ENCODE measurements at places on chromosomes 13 and 19. TPM values are rescaled to one million over a fixed set of nuclear protein-coding genes. Genes with fewer than 3 reads are reported as not detected.

Gene SLC25A15
- total RNA-seq = 9.4 TPM

DNA sequence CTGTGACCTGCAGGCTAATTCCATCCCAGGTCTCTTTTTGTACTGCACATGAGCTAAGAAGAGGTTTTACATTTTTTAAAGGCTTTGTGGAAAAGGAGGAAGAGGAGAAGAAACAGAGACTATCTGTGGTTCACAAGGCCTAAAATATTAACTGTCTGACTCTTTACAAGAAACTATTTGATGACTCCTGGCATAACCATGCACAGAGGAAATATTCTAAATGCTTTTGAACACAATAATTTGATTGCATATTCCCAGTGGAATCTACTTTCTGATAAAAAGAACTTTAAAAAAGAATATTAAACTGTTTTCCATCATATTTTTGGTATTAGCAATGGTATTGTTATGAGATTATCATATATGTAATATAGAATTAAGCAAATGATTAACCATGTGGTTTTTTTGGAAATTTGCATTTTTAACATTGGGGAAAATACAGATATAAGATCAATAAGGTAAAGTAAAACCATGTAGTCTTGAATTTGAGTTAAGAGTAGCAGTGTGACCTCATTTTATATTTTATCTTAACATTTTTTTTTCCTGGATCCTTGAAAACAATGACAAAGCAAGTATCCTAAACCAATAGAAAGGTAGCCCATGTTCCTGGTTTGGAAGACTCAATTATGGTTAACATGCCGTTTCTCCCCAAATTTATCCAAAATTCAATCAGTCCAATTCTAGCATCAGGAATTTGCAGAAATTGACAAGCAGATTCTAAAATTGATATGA, 251.0 kb downstream of the UQCRFS1 start:
- no peak for DNase-seq

DNA sequence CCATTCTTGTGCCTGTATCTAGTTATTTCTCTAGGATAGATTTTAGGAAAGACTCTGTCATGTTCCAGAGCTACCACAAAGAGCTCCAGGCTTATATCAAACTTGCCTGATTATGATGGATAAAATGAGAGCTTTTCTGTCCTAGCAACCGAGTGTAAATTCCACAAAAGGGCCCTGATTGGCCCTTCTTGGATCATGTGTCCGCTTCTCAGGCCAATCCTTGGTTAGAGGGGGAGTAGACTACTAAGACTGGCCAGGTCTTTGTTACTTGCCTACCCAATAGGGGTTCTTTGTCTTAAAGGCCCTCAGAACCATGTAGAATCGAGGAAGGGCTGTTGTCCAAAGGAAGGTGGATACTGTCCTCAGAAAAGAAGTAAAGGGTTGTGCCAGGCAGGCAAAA, 2.4 kb downstream of the DHX34 start:
- no peak for DNase-seq

DNA sequence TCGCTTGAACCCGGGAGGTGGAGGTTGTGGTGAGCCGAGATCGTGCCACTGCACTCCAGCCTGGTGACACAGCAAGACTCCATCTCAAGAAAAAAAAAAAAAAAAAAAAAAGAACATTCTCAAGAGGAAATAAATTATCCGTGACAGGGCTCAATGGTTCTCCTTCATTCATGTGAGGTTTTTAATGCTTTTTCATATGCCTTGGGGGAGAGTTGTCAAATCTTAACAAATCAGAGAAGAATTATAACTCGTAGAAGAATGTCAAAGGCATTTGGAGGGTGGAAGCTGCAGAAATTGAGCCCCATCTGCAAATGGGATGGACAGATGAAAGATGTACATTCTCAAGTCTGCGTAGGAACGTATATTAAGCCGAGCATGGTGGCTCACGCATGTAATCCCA, 34.9 kb upstream of the HOMER3 start:
- no peak for DNase-seq

Gene CACNA1A
- total RNA-seq = 0.41 TPM

GRCh38 chr19:1105008-1105872, 1.4 kb downstream of the GPX4 start:
- DNase-seq = no peak

DNA sequence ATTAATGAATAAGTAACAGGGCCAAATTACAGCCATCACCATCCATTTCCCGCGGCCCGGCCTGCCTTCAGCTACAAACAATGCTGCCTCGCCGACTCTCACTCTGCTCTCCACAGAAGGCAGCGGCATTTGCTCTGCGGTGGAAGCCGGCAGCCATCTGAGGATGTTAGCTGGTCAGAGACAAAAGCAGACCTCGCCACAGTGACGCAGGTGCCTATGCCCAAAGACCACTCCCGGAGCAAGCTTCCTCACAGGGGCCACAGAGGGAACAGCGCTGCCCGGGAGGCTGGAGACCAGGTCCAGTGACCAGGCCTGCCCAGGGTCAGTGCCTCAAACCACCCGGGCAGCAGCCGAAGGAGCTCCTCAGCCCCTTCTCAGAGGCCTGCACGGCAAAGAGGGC, 16.4 kb downstream of the PEPD start:
- no peak for DNase-seq

GRCh38 chr19:42226886-42227285, 6.8 kb downstream of the ZNF526 start:
- DNase-seq = no peak

Gene ZNF681
- 9.2 TPM for total RNA-seq

Gene SPPL2B
- total RNA-seq = 143 TPM

DNA sequence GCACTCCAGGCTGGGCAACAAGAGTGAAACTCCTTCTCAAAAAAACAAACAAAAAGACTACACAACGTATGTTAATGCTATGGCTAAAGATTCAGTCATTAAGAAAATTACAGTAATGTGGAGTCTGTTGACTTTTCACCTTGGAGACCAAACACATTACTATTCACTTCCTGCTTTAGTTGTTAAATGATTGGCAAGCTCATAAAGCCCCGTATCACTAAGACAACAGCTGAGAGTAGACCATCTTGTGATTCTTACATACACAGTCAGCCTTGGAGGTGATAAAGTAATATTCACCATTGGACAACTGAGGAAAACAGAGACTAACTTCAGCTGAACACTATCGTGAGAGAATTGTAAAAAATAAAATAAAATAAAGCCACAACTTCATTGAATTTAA, 86.5 kb downstream of the KCTD12 start:
- no peak for DNase-seq

GRCh38 chr13:59710416-59710815, 453.3 kb downstream of the DIAPH3 start:
- DNase-seq = no peak

DNA sequence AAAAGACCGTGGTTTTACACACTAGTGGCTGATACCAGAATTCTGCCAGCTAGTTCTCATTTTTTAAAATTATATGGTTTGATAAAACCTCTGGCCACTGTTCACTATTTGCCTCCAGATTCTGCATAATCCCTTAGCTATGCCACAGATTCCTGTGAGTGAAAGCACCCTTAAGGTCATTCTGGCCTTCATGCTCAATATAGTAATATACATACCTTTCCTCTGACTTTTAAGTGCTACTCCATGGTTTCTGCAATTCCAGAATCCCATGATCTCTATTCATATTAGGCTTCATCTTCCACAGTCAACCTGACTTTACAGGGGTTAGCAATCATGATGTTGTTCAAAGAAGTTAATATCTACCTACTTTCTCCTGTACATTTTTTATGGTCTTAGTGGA, 274.1 kb upstream of the EDNRB start:
- no peak for DNase-seq

GRCh38 chr19:17488593-17489391, 18.5 kb downstream of the SLC27A1 start:
- peak; percentile 52 for DNase-seq

DNA sequence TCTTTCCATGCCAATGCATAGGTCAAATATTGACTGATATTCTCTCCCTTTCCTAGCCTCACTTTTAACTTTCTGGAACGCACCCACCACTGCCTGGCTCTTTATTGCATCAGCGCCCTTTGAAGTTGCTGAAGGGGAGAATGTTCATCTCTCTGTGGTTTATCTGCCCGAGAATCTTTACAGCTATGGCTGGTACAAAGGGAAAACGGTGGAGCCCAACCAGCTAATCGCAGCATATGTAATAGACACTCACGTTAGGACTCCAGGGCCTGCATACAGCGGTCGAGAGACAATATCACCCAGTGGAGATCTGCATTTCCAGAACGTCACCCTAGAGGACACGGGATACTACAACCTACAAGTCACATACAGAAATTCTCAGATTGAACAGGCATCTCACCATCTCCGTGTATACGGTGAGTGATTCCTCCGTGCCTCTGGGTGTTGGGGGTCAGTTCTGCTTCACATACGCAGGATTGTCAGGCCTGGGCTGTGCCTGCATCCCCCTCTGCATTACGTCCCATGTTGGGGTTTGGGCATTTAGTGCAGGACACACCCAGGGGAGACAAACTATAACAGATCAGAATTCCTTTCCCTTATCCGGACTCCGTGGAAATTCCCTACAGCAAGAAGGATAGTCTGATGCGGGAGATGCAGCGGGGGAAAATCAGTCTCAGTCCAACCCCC, 1.3 kb downstream of the CEACAM21 start:
- no peak for DNase-seq

- DNase-seq = no peak
Measured at GRCh38 chr13:40213779-40214178, 452.7 kb downstream of the FOXO1 start.

- DNase-seq = peak; percentile 66
Measured at GRCh38 chr19:50330365-50331078, 1.3 kb upstream of the KCNC3 start.

Gene USHBP1
- 0.22 TPM for total RNA-seq

- DNase-seq = peak; percentile 18
Measured at GRCh38 chr13:94674609-94675348, 37.6 kb downstream of the SOX21 start.

GRCh38 chr13:49303533-49304252, 56.0 kb downstream of the CDADC1 start:
- DNase-seq = no peak

DNA sequence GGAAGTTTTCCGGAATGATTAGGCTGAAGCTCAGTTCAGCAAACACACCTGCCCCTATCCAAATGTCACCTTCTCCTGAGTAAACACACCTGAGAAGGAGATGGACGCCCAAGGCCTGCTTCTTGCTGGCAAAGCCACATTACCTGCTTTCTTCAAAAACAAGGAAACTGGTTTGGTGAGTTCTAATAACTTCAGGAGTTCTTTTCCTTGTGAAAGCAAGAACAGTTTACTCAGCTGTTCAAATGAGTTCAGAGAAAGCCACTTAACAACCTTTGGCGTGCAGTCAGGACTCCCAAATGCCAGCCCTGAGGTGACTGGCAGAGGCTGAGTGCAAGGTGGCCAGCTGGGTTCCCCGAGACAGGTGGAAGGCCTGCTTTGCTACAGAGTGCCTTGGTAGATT, 160.5 kb downstream of the STK24 start:
- DNase-seq = no peak

GRCh38 chr13:91203430-91203829, 144.1 kb upstream of the MIR17HG start:
- no peak for DNase-seq

Gene UTP14C
- total RNA-seq = 12.9 TPM

- DNase-seq = no peak
Measured at GRCh38 chr19:45817725-45818301, 2.7 kb upstream of the RSPH6A start.

DNA sequence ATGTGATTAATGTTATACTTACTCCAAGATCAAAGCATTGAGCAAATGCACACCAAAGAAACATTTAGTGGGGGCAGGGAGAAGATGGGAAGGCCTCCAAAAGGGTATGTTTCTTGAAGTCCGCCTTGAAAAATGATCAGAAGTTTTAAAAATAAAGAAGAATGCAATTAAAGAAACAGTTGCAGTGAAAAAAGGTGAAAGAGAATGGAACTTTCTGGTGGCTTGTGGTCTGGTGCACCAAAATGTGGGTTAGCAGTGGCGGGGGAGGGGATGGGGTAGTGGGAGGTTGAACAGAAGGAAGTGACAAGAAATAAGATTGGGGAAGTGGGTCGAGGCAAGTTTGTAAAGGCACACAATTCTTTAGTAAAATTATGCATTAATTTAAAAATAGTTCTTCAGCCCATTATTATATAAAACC, 2.5 kb downstream of the LCP1 start:
- peak; percentile 82 for DNase-seq

DNA sequence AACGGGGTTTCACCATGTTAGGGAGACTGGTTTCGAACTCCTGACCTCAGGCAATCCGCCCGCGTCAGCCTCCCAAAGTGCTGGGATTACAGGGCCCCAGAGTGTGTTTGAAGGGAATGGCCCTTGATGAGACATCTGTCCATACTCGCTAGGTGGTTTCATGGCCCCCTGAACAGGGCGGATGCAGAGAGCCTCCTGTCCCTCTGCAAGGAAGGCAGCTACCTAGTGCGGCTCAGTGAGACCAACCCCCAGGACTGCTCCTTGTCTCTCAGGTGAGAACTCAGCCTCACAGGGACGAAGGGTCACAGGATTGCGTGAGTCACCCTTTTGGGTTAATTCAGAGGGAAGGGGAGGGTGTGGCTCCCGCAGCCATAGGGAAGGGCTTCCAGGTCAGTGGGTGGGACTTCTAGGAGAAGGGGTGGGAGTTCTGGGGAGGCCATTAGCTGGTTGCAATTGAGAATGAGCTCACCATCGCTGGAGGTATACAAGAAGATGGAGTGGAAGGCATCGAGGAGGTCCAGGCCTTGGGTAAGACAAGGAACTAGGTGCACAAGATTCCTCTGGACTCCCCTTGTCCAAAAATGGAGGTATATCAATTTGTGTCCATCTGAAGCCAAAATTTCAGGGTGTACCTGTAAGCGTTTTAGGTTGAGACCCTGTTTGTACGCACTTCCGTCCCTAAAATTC, 9.2 kb downstream of the SHD start:
- DNase-seq = no peak

DNA sequence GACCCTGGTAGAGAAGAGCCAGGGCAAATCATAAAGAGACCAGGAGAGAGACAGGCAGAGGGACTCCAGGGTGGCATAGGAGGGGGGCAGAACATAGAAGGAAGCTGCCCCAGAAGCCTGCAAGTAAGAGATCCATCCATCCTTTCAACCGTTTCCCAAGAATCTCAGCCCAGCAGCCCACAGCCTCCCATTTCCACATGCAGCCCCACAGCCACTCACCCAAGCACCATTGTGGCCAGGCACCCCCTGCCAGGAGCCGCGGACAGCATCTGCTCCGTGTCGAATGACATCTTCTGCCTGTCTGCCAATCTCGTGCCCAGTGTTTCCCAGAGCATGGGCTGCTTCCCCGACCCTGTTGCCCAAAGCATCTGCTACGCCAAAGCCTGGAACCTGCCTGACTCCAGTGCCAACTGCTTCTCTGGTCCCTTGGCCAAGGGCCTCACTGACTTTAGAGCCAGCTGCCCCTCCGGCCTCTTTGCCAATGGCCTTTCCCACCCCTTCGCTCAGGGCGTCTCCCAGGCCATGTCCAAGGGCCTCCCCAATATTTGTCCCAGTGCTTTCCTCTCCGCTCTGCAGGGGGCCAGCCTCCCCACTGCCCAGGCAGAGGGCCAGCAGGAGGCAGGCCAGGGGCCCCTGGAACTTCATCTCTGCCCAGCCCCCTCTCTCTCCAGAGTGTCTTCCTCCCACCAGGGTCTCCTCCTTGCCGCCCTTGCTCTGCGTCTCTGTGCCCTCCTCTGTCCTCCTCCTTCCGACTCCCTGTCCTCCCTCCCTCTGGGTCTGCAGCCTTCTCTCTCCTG, 420 bp downstream of the DMKN start:
- no peak for DNase-seq

Data from naive thymus-derived CD4-positive, alpha-beta T cell (primary cell).